CD4-positive, alpha-beta memory T cell (primary cell): ENCODE measurements at places on chromosomes 4 and X.

GRCh38 chrX:24355095-24355494 is 5.3 kb upstream of the SUPT20HL1 start:
- no peak for DNase-seq
- no peaks in the 10 kb centered on the region for H3K27me3 ChIP-seq
- H3K4me1 ChIP-seq, result no peaks in the 10 kb centered on the region
- no peak overlapping the region for H3K4me3 ChIP-seq
- no peaks in the 10 kb centered on the region for H3K36me3 ChIP-seq
- no peak overlapping the region for H3K27ac ChIP-seq

DNA sequence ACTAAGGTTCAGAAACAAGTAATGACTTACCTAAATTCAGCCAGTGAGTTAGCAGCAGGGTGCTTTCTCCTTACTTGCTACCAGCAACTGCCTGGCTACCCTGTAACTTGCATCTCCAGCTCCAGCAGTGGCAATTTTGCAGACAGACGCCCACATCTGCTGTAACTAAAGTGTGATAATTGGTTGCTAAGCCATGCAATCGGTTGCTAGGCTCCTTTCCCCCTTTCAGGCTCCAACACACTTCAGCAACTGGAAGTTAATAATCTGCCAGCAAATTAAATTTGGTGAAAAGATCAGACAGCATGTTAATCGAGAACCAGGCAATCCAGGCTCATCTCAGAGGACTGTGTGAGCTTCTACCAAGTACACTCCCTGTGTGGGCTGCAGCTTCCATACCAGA is 24.2 kb upstream of the ARHGEF9 start:
- H3K4me3 ChIP-seq, result no peak overlapping the region
- no peak for DNase-seq
- H3K4me1 ChIP-seq, result no peaks in the 10 kb centered on the region

DNA sequence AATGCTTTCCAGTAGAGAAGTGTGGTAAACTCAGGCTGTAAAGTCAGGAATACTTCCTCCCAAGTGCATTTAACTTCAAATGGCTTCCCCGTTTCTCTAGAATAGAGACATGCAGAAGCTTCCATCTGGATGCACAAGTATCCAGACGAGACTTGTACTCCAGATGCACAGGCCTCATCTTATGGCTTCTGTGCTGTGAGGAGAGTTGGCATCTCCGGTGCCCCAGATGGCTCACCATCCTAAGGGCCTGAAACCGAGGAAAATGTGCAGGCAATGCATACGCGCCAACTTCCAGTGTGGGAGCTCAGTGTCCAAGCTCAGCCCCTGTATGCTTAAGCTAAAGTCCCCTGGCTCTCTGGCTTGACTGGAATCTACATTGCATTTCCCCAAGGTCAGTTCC is 184.0 kb upstream of the TBL1X start:
- no peaks in the 10 kb centered on the region for H3K27me3 ChIP-seq
- H3K4me3 ChIP-seq, result no peak overlapping the region
- DNase-seq, result no peak
- no peaks in the 10 kb centered on the region for H3K36me3 ChIP-seq
- H3K4me1 ChIP-seq, result peaks cover 4% of the 10 kb centered on the region

- no peak overlapping the region for H3K27ac ChIP-seq
- DNase-seq, result peak; percentile 50
- peaks cover 49% of the 10 kb centered on the region for H3K4me1 ChIP-seq
- no peak overlapping the region for H3K4me3 ChIP-seq
- no peaks in the 10 kb centered on the region for H3K36me3 ChIP-seq
- no peaks in the 10 kb centered on the region for H3K27me3 ChIP-seq
Observed at GRCh38 chrX:65926095-65927019, 113.5 kb downstream of the VSIG4 start.

DNA sequence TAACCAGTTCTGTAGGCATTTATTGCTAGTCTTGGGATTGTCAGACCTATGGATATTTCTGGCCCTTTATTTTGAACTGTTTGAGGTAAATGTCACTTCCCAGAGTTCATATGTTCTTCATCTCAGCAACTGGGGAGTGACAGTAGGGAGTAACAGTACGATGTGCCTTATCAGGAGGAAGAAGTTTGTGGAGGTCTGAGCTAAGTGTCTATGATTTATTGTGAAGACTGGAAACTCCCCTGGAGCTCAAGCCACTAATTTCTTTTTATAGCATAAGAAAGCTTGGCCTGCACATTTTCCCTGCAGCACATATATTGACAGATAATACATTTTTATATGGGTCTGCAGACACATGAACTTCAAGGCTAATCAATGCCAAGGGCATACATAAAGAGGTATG is 383.8 kb downstream of the GRXCR1 start:
- H3K27me3 ChIP-seq, result no peaks in the 10 kb centered on the region
- DNase-seq, result no peak
- no peak overlapping the region for H3K4me3 ChIP-seq
- no peak overlapping the region for H3K27ac ChIP-seq
- no peaks in the 10 kb centered on the region for H3K36me3 ChIP-seq

DNA sequence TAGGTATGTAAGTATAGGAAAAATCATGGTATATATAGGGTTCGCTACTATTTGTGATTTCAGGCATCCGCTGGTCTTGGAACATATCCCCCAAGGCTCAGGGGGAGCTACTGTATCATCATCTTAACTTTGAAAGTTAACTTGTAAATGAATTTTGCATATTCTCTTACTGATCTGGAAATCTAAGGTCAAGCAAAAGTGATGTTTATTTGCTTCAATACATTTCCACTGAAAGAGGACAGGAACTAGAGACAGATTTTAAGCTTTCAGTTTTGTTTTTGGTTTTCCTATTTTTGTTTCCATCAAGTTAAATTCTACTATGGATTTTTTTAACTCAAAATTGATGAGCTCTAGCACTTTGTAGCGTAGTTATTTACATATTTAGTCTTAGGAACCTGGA is 56.2 kb downstream of the NAF1 start:
- H3K36me3 ChIP-seq, result no peaks in the 10 kb centered on the region
- peaks cover 4% of the 10 kb centered on the region for H3K4me1 ChIP-seq
- no peak overlapping the region for H3K4me3 ChIP-seq
- no peak for DNase-seq
- H3K27me3 ChIP-seq, result no peaks in the 10 kb centered on the region

GRCh38 chr4:8392591-8393190 is 47.8 kb downstream of the ACOX3 start:
- H3K4me3 ChIP-seq, result no peak overlapping the region
- no peak overlapping the region for H3K27ac ChIP-seq
- no peaks in the 10 kb centered on the region for H3K27me3 ChIP-seq
- DNase-seq, result no peak
- H3K4me1 ChIP-seq, result no peaks in the 10 kb centered on the region

GRCh38 chr4:77154761-77155499 is 2.1 kb upstream of the CCNG2 start:
- no peak for DNase-seq
- H3K4me1 ChIP-seq, result peaks cover 35% of the 10 kb centered on the region
- H3K27ac ChIP-seq, result no peak overlapping the region

- no peak for DNase-seq
- no peaks in the 10 kb centered on the region for H3K36me3 ChIP-seq
- no peak overlapping the region for H3K4me3 ChIP-seq
- no peaks in the 10 kb centered on the region for H3K27me3 ChIP-seq
- H3K27ac ChIP-seq, result no peak overlapping the region
Observed at GRCh38 chrX:50381729-50382415, 88.8 kb downstream of the DGKK start.

DNA sequence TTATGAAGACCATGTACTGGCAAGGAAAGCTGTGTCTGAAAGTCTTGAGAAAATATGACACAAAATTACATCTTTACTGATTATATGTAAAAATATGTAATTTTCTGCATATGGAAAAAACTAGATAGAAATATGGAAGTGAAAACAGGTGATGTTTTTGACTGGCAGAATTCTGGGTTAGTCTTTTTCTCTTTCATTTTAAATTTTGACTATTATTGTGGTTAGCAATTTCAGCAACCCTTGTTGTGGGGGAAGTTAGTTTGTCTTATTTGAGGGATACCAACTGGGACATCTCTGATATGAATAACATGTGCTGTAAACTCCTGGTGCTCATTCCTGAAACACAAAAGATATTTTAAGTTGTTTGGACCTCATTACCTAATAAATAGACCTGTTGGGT is 49.9 kb upstream of the CPEB2 start:
- no peak overlapping the region for H3K4me3 ChIP-seq
- H3K36me3 ChIP-seq, result no peaks in the 10 kb centered on the region
- H3K27ac ChIP-seq, result no peak overlapping the region
- DNase-seq, result no peak
- H3K4me1 ChIP-seq, result no peaks in the 10 kb centered on the region
- no peaks in the 10 kb centered on the region for H3K27me3 ChIP-seq

DNA sequence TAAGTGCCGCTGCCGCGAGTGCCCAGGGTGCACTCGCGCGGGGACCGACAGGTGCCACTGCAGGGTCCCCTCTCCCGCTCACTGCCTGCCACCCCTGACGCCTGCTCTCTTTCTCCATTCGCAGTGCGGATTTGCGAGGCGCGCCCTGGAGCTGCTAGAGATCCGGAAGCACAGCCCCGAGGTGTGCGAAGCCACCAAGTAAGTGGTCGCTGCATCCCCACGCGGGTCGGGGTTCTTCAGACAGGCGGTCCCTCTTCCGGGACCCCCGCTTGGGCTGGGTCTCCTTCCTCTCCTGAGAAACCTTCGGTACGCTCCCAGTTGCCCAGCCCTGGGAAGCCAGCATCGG is 547 bp downstream of the GUCY1A1 start:
- no peaks in the 10 kb centered on the region for H3K4me1 ChIP-seq
- H3K27me3 ChIP-seq, result peaks cover 11% of the 10 kb centered on the region
- no peaks in the 10 kb centered on the region for H3K36me3 ChIP-seq
- H3K4me3 ChIP-seq, result no peak overlapping the region
- no peak for DNase-seq

GRCh38 chr4:186627226-186627865 is 72.0 kb upstream of the MTNR1A start:
- H3K4me3 ChIP-seq, result no peak overlapping the region
- H3K36me3 ChIP-seq, result no peaks in the 10 kb centered on the region
- H3K27ac ChIP-seq, result no peak overlapping the region
- H3K27me3 ChIP-seq, result no peaks in the 10 kb centered on the region
- no peaks in the 10 kb centered on the region for H3K4me1 ChIP-seq

DNA sequence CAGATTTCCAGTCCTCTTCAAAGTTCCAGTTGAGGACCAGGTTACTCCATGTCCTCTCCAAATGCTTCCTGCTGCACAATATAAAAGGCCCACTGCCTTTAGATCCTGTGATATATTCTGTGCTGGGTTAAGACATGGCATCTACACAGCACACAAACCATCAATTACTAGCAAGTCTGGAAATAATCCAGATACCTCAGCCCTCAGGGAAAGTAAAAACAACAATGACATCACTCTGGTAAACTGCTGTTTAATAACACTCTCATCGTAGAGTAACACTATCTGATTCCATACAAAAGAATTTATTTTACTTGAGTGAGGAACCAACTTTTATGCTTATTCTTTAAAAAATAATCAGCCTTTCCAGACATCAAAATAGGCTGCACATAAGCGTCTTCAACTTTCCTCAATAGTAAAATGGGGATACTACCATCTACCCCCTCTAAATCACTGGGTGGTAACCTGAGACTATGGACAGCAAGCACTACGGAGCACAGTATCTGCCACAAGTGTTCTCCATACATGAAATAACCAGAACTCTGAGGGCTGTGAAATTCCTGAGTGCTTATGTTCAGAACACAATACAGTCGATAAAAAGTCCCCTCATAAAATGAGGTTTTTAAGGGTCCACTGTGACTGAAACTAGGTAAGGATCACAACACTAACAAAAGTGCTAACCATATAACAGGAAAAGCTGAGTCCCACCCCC is 53.4 kb downstream of the ABCG2 start:
- H3K27me3 ChIP-seq, result no peaks in the 10 kb centered on the region
- H3K4me3 ChIP-seq, result no peak overlapping the region
- no peak for DNase-seq
- H3K36me3 ChIP-seq, result no peaks in the 10 kb centered on the region
- H3K27ac ChIP-seq, result no peak overlapping the region

DNA sequence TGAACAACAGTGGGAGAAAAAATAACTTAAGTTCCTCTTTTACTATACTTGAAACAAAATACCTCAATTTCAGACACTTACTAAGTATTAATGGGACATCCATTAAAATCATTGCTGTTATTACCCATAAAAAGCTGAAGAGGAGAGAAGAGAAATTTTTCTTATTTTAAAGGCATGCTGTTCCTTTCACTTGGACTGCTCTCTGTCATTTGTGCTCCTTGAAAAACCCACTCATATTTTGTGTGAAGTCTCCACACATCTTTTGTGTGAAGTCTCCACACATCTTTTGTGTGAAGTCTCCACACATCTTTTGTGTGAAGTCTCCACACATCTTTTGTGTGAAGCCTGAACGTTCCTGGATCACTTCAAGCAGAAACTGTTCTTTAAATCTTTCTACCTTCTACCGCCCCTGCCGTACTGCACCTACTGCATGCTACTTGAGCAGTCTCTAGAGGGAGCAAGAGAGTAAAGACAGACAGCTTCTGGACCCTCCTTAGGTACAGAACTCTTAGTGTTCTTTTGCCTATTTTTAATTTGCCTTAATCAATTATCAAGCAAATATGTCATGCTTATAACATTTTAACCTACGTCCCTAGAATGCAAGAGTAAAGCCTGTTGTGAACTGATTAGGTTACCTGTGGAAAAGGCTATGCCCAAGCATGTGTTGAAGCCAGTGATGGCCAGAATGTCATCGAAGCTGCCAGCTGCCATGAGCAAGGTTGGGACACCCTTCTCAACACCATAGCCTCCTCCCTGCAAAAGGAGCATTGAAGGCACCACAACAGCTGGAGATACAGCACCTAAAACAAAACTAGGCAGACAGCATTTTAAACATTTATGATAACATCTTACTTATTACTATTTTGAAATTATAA is 27.1 kb upstream of the SLC9B1 start:
- H3K27me3 ChIP-seq, result no peaks in the 10 kb centered on the region
- H3K36me3 ChIP-seq, result peaks cover 3% of the 10 kb centered on the region
- no peak overlapping the region for H3K4me3 ChIP-seq
- no peak overlapping the region for H3K27ac ChIP-seq
- peak; percentile 59 for DNase-seq

DNA sequence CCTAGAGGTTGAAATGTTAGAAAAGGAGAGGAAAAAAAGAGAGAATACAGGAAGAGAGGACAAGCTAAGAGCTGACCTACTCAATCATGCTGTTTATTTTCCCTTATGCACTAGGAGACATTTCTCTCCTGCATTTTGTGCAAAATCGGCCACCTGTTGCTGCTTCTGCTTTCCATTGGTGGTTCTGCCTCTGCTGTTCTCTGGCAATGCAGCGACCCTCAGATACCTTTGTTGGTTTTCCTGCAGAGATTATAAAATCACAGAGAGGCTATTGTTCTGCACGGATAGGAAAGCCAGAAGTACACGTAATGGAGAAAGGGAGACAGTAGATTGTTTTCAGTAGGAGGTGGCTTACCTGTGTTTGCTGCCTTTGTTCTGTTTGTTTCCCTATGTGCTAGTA is 108.9 kb downstream of the UNC5C start:
- H3K4me3 ChIP-seq, result no peak overlapping the region
- no peak for DNase-seq
- H3K4me1 ChIP-seq, result no peaks in the 10 kb centered on the region
- H3K27ac ChIP-seq, result no peak overlapping the region
- H3K27me3 ChIP-seq, result no peaks in the 10 kb centered on the region

DNA sequence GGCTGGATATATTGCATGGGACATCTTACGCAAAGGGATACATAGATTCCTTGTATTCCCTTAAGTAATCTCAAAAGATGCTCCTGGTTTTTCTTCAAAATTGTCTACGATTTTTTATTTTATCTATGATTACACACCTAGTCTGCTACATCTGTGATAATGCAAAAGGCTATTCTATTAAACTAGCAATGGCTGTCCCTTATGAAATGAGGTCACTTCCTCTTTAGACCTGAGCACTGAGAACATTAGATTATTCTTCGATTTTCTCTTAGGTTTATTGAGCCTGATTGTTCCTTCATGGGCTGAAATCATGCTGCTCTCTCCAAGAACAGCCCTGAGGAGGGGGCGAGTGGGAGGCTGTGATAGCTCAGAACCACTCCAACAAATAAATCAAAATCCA is 126.8 kb upstream of the ENPP6 start:
- no peak for DNase-seq
- no peak overlapping the region for H3K27ac ChIP-seq
- H3K4me1 ChIP-seq, result peaks cover 13% of the 10 kb centered on the region
- no peaks in the 10 kb centered on the region for H3K27me3 ChIP-seq
